ENCODE measurements at places on chromosomes 7 and 10.

- peak; percentile 42 for DNase-seq
Observed at GRCh38 chr10:454860-455259, 234.6 kb downstream of the DIP2C start.

- DNase-seq, result no peak
Observed at GRCh38 chr10:97738616-97739015, 1.7 kb downstream of the ZFYVE27 start.

DNA sequence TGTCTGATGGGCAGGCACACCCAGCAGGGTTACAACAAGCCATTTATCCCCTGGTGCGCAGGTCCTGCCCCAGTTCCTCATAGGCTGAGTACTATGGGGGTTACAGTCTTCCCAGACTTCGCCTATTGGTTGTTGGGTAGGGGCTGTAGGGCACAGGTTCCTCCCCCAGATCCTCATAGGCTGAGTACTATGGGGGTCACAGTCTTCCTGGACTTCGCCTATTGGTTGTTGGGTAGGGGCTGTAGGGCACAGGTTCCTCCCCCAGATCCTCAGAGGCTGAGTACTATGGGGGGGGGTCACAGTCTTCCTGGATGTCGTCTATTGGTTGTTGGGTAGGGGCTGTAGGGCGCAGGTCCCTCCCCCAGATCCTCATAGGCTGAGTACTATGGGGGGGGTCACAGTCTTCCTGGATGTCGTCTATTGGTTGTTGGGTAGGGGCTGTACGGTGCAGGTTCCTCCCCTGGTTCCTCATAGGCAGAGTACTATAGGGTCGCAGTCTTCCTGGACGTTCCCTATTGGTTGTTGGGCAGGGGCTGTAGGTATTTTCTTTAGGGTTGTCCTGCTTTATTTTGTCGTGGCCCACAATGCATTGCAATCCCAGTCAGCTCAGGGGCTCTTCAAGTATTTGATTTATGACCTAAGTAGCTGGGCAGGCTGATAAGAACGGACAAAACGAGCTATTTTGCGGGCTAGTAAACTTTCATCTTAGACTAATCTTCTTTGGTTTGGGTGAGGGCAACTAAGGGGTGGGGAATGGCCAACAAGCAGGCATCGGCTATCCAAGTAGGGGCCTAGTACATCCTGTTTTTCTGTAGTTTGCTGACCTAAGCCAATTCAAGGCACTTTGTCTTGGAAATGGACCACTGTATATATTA, 3.4 kb downstream of the LRRC27 start:
- DNase-seq, result no peak

DNA sequence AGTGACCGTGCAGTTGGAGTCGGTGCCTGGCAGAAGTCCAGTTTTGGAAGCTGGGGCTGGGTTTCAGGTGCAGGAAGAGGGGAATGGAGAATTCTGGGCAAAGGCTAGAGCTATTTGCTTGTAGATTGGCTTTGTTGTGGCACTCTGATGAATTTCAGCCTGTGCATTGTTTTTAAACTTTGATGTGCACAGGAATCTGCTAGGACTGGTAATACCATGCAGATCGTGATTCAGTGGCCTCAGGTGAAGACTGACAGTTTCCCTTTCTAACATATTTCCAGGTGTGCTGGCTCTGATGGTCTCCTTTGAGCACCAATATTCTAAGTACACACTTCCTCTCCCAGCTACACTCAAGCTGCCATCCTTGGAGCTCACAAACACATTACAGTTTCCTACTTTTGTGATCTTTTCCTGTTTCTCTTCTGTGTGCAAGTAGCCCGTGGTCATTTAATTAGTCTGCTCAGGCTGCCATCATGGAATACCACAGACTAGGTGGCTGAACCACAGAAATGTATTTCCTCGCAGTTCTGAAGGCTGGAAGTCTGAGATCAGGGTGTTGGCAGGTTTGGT, 55.6 kb downstream of the NOC3L start:
- DNase-seq, result no peak

DNA sequence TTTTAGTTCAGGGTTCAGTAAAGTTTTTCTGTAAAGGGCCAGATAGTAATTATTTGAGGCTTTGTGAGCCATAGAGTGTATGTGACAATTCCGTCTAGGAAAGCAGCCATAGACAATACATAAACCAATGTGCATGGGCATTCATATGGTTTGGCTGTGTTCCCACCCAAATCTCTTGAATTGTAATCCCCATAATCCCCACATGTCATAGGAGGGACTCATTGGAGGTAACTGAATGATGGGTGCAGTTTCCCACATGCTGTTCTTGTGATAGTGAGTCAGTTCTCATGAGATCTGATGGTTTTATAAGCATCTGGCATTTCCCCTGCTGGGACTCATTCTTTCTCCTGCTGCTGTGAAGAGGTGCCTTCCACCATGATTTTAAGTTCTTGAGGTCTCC, 29.9 kb downstream of the SEC61G start:
- no peak for DNase-seq

- no peak for DNase-seq
Observed at GRCh38 chr7:155676052-155676451, 31.6 kb downstream of the RBM33 start.

DNA sequence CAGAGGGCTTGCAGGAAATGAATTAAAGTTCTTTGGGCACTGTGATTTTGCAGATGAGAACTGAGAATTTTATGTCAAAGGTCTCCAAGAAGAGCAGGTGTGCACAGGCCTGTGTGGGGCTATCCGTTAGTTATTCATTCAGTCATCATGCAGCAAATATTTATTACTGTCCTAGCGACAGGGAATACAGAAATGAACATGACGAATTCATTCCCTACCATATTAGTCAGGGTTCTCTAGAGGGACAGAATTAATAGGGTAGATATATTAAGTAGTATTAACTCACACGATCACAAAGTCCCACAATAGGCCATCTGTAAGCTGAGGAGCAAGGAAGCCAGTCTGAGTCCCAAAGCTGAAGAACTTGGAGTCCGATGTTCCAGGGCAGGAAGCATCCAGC, 2.9 kb upstream of the MMP21 start:
- no peak for DNase-seq

GRCh38 chr10:94287336-94287735, 75.4 kb downstream of the NOC3L start:
- DNase-seq, result no peak

DNA sequence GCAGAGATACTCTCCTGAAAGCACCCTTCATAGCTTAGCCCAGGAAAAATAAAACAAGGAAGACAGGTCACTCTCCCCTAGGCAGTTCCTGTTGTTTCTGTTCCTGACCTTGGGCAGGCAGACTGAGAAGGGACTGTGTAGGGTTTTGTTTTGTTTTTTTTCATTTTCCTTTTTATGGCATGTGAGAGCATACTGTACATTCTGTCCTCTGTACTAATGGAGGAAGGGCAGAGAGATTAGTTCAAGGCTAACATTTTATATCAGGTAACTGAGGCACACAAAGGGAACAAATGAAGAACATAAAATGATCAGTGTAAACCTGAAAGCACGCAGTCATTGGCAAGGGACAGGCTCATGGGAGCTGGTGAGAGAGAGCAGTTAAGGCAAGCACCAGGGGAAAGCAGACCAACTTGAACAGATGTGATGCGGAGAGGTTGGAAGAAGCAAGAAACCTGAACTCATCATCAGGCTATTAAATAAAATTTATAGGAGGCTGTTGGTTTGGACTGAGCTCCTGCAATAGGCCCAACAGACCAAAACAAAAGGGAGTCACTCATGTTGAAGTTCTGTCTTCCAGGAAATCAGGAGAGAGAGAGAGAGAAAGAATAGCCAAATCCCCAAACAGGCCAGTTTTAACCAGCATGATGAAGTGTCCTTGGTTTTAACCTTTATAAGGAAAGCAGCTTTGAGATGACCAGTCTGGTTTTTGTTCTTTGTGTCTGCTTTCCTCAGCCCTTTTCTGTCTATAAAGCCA, 34.1 kb upstream of the PDCD4 start:
- no peak for DNase-seq

GRCh38 chr10:95758351-95759025, 2.5 kb downstream of the ENTPD1 start:
- DNase-seq, result peak; percentile 31

- no peak for DNase-seq
Observed at GRCh38 chr7:90173127-90173844, 19.0 kb downstream of the STEAP1 start.
